ENCODE measurements at places on chromosomes 5 and 9.

- peak; percentile 86 for DNase-seq
Measured at GRCh38 chr5:125198270-125198974, 452.0 kb upstream of the ZNF608 start.

- no peak for DNase-seq
Measured at GRCh38 chr5:23136958-23137357, 283.8 kb upstream of the CDH12 start.

GRCh38 chr5:36359267-36359666, 57.6 kb upstream of the RANBP3L start:
- DNase-seq, result no peak

GRCh38 chr9:549455-549997, 292.0 kb upstream of the DMRT1 start:
- DNase-seq, result no peak

DNA sequence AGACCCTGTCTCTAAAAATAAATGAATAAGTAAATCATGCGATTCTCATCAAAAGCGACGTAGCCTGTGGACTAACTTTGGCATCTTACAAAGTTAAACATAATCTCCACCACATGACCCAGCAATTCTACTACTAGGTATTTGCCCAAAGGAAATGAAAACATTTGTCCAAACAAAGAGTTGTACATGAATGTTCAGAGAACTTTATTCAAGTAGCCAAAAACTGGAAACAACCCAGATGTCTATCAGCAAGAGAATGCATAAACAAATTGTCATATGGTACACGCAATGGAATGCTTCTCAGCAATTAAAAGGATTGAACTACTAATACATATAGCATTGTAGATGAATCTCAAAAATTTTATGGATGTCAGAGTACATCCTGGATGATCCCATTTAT, 82.6 kb downstream of the ADRB2 start:
- peak; percentile 70 for DNase-seq

DNA sequence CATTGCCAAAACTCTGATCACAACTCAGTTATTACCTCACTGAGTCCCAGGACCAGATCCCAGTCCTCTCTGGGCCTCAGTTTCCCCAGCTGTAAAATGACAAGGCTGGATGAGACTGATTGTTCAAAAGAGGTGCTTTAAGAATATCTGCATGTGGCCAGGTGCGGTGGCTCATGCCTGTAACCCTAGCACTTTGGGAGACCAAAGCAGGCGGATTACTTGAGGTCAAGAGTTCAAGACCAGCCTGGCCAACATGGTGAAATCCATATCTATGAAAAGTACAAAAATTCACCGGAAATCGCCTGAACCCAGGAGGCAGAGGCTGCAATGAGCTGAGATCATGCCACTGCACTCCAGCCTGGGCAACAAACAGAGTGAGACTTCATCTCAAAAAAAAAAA, 8.3 kb downstream of the ATOX1 start:
- DNase-seq, result peak; percentile 45

GRCh38 chr5:83595217-83595616, 123.7 kb downstream of the VCAN start:
- no peak for DNase-seq

Measured in fibroblast of villous mesenchyme (primary cell).